ENCODE measurements at places on chromosomes 12 and 14.

DNA sequence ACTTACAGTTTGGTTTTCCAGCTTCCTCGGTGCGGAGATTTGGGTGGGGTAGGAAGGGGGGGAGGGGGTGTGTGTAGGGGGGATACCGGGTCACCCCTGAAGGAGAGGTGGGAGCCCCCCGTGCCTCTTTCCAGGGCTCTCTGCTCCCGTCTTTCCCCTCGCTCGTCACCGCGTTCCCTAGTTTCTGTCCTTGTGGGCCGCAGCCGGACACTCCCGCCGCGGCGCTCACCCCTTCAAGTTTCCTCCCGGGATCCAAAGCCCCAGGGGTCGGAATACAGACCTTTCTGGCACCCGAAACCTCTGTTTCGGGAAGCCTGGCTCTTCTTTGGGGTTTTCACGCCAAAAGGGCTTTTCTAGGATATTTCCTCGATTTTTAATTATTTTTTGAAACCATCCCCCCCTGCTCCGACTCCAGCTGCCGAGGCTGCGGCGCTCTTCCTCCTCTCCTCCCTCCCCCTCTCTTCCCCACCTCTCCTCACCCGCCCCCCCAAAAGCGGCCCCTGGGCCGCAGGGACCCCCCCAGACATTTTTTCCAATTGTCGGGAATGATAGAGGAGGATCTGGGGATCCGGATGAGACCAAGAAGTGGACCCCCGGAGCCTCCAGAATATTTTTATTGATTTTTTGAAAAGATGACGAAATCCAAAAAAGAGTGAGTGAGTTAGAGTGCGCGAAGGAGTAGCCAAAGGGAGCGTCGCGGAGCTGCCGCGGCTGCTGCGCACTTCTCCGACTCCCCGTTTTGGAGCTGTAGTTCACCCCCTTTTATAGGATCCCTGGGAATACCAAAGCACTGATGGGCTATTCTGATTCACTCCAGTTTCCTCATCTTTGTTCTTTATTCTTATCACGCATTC lies 1.7 kb downstream of the CCND2 start:
- DNase-seq = no peak

DNA sequence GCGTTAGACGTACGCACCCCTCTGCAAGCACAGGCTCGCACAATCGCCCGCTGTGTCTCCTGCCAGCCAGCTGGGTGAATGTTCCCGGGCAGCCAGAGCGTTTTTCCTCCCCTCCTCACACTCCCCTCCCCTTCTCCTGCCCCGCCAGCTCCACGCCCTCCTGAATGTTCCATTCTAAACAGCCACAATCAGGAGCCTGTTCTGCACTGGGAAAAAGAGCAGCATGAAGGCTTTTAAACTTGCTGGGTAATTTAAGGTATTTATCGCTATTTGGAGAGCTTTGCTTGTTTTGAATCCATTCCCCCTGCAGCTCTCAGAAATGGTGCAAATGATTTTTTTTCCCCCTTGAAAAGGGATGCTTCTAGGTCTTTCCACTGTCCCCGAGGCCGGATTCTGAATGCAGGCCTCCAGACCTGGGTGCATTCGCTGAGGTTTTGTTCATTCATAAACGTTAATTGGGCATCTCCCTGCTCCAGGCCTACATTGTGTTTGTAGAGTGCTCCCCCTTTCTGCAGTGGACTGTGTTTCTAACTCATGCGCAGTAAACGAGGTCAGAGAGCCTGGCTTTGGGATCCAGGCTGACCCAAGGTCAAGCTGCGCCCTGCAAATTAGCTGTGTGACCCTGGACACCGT lies 212.5 kb downstream of the CHST11 start:
- no peak for DNase-seq

DNA sequence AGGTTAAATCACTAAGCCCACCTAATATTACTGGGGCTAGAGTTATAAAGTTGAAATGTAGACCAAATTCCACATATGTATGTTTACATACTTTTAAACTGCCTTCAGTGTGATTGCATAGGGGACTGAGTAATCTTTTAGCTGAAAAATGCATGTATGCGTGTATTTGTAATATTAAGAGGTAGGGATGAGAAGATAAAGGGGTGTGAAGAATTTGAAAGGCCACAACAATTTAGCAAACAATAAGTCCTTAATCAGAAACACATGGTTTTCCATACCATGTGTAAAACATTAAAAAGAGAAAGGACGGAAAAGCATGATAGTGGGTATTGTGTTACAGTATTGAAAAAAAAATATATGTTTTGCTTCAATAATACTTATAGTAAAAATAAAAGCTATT lies 919.9 kb upstream of the FLRT2 start:
- DNase-seq = no peak

GRCh38 chr14:99768381-99768780 lies 24.8 kb upstream of the EML1 start:
- no peak for DNase-seq

GRCh38 chr12:724194-724855 lies 28.1 kb upstream of the WNK1 start:
- no peak for DNase-seq

DNA sequence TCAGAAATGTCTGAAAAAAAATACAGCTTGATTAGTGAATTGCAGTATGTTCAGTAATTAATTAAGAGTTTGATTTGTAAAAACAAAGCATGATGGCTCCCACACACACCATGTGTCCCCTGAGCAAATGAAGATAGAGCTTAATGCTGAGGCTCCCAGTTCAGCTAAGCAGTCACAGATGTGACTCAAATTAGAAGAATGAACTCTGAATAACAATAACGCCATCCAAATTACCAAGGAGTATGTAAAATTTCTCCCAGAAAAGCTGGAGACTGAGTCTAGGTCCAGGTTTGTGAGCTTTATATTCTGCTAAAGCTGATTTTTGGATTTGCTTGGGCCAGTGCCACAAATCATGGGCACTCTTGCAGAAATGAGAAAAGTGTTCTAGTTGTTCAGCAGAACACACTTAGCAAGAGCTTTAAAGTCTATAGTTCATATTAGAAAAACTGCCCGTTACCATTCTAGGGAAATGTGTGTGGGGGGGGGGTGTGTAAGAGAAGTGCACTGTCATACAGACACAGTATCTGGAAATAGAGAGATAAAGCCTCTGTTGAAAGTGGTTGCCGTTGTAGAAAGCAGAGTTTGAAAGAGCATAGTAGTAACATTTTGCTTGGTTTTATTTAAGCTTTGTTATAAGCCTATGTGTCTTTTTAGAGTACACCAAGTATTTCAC lies 253.1 kb downstream of the BCAT1 start:
- no peak for DNase-seq

- DNase-seq = no peak
These were observed 85.0 kb downstream of the KIF26A start for GRCh38 chr14:104223101-104224041.

Measured in NAMALWA (cell line).